ENCODE measurements at places on chromosomes 2 and 18. TPM values are rescaled to one million over a fixed set of nuclear protein-coding genes. Genes with fewer than 3 reads are reported as not detected.

Gene NDUFS1
- total RNA-seq: 87.5 TPM

DNA sequence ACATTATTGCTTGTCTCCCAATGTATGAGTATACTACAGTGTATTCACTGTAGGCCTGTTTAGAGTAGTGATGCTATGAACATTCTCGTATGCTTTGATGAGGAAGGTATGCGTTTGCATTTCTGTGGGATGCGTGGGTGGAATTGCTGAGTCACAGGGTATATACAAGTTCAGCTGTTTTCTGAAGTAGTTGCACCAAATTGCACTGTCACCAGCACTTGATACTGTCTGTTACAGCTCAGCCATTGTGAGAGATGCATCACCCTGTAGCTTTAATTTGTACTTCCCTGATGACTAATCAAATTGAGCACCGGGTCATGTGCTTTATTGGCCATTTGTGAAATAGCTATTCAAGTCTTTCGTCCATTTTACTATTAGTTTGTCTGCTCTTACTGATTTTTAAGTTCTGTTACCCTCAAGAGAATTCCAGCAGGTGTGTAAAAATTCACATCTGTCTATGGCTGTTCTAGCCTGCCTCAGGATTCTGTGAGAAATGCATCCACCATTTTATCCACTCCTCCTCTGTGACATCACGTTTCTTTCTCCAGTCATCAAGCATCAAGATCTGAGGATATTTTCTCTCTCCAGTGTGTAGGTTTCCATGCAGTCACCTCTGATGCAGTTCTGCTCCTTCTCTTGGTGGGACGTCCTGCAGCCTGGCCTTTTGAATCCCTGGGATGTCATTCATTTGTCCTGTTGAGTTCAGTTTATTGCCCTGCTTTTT lies 72.5 kb downstream of the DGKD start:
- H3K27ac ChIP-seq: peak overlapping the region; percentile 9
- H3K36me3 ChIP-seq: no peaks in the 10 kb centered on the region
- H3K4me3 ChIP-seq: no peak overlapping the region
- DNase-seq: peak; percentile 78
- peaks cover 11% of the 10 kb centered on the region for H3K4me1 ChIP-seq

- H3K27ac ChIP-seq: no peak overlapping the region
- H3K36me3 ChIP-seq: peaks cover 38% of the 10 kb centered on the region
- no peak for DNase-seq
- no peak overlapping the region for H3K4me3 ChIP-seq
- no peaks in the 10 kb centered on the region for H3K27me3 ChIP-seq
- no peaks in the 10 kb centered on the region for H3K4me1 ChIP-seq
These were observed 69.3 kb downstream of the FARP2 start for GRCh38 chr2:241425368-241425767.

Gene KIAA2012
- not detected for total RNA-seq

- H3K36me3 ChIP-seq: no peaks in the 10 kb centered on the region
- H3K4me3 ChIP-seq: no peak overlapping the region
- peaks cover 12% of the 10 kb centered on the region for H3K4me1 ChIP-seq
- no peaks in the 10 kb centered on the region for H3K27me3 ChIP-seq
These were observed 114.0 kb downstream of the DSEL start for GRCh38 chr18:67402543-67402942.

Gene AFF3
- total RNA-seq: 0.76 TPM

- H3K27ac ChIP-seq: peak overlapping the region; percentile 79
- H3K27me3 ChIP-seq: no peaks in the 10 kb centered on the region
- DNase-seq: peak; percentile 91
- no peaks in the 10 kb centered on the region for H3K36me3 ChIP-seq
These were observed 2.4 kb downstream of the EPAS1 start for GRCh38 chr2:46299365-46300263.

Gene DCC
- not detected for total RNA-seq

Gene ZNF519
- 2.0 TPM for total RNA-seq

Gene CDK15
- 1.3 TPM for total RNA-seq

- no peak overlapping the region for H3K4me3 ChIP-seq
- DNase-seq: no peak
- H3K36me3 ChIP-seq: no peaks in the 10 kb centered on the region
- H3K27me3 ChIP-seq: no peaks in the 10 kb centered on the region
These were observed 803.3 kb downstream of the ADCYAP1 start for GRCh38 chr18:1708006-1708405.

DNA sequence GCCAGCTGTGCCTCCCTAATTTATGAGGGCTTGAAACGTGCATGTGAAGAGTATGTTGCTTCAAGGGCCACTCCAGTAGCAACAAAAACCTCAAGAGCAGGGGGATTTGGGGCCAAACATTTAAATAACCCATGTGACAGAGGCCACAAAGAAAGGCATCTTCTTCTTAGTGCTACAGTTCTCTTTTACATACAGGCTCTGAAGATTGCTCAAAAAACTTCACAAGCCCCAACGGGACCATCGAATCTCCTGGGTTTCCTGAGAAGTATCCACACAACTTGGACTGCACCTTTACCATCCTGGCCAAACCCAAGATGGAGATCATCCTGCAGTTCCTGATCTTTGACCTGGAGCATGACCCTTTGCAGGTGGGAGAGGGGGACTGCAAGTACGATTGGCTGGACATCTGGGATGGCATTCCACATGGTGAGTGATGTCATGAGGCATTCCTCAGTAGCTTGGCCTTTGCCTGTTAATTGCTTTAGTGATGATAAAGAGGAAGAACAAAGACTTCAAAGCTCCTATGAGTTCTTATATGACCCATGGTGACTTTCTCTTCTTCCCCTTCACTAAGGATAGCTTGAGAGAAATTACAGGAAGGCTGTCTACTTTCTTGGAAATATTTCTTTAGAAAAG lies 40.1 kb downstream of the NRP2 start:
- H3K27me3 ChIP-seq: no peaks in the 10 kb centered on the region
- no peaks in the 10 kb centered on the region for H3K4me1 ChIP-seq
- H3K27ac ChIP-seq: no peak overlapping the region
- H3K36me3 ChIP-seq: no peaks in the 10 kb centered on the region

- H3K27me3 ChIP-seq: no peaks in the 10 kb centered on the region
- H3K4me1 ChIP-seq: peaks cover 8% of the 10 kb centered on the region
- no peaks in the 10 kb centered on the region for H3K36me3 ChIP-seq
- H3K4me3 ChIP-seq: no peak overlapping the region
These were observed 154.8 kb downstream of the ZEB2 start for GRCh38 chr2:144364944-144365738.

DNA sequence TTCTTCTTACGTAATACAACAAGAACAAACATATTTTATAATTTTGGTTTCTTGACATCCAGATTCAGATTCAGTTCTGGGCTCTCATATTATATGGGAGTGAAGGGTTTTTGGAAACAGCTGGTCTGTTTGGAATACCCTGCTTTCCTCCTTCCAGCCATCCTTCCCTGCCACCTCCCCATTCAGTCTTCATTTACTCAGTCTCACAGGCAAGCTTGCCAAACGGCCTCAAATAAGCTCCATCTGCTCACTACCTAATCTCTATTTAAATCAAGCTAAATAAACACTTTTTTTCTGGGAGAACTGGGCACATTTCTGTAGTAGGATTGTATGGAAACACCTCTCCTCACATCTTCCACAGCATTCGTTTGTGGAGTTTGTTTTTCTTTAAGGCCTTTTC lies 147.5 kb downstream of the RND3 start:
- H3K27ac ChIP-seq: peak overlapping the region; percentile 10
- no peak overlapping the region for H3K4me3 ChIP-seq
- H3K27me3 ChIP-seq: no peaks in the 10 kb centered on the region
- H3K4me1 ChIP-seq: peaks cover 13% of the 10 kb centered on the region

DNA sequence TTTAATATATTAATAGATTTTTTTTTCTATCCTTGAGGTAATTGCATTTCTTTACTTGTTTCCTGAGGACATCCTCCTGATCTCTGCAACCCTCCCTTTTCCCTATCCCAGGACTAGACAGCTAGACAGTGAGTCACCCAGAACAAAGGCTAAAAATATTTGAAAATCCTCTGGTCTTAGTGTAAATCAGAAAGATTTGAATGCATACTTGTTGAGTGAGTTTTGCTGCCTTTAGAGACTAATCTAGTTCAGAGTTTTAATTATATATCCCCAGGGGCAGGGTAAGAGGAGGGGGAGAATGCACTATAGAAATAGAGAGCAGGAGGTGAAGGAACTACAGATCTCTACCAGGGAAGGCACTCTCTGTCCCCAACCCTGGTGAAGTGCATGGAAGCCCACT lies 202.3 kb upstream of the TCF4 start:
- H3K36me3 ChIP-seq: no peaks in the 10 kb centered on the region
- H3K4me1 ChIP-seq: peaks cover 31% of the 10 kb centered on the region
- no peak overlapping the region for H3K4me3 ChIP-seq

DNA sequence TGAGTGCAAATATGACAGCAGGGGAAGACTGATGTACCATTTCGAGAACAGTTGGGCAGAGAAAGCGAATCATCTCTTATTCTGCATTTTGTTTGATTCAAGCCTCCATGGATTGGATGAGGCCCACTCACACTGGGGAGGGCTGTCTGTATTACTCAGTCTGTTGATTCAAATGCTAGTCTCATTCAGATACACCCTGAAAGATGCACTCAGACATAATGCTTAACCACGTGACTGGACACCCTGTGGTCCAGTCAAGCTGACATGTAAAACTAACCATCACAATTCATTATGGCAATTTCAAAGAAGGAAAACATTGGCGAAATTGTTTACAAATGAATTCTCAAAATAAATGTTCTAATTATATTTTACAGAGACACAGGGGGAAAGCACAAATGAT lies 1210.2 kb downstream of the DPP10 start:
- no peak overlapping the region for H3K4me3 ChIP-seq
- H3K4me1 ChIP-seq: no peaks in the 10 kb centered on the region
- H3K27me3 ChIP-seq: no peaks in the 10 kb centered on the region

Gene FLACC1
- 2.3 TPM for total RNA-seq

Gene TACR1
- 0.13 TPM for total RNA-seq

GRCh38 chr2:152813351-152813750 lies 94.9 kb downstream of the ARL6IP6 start:
- no peaks in the 10 kb centered on the region for H3K4me1 ChIP-seq
- H3K27me3 ChIP-seq: no peaks in the 10 kb centered on the region
- H3K36me3 ChIP-seq: no peaks in the 10 kb centered on the region
- no peak overlapping the region for H3K27ac ChIP-seq
- no peak overlapping the region for H3K4me3 ChIP-seq

DNA sequence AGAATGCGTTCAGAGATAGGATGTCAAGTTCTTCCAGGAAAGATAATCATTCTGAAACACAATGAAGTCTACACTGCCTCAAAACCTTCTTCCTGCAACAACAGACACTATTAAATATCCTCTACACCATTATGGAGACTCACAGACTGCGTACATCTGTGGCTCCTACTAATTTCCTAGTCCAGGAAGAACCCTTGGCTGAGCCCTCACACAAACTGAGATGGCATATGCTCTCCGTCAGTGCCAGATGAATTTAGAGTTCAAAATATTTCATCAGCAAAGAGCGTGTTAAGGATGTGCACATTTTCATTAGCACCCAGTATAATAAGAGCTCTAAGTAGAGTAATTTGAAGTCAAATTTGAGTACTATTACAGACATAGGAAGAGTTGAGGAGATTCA lies 117.2 kb downstream of the TCF4 start:
- no peaks in the 10 kb centered on the region for H3K4me1 ChIP-seq
- no peaks in the 10 kb centered on the region for H3K27me3 ChIP-seq
- DNase-seq: no peak
- no peak overlapping the region for H3K4me3 ChIP-seq
- H3K36me3 ChIP-seq: no peaks in the 10 kb centered on the region
- no peak overlapping the region for H3K27ac ChIP-seq

Gene DAW1
- under 0.01 TPM for total RNA-seq

DNA sequence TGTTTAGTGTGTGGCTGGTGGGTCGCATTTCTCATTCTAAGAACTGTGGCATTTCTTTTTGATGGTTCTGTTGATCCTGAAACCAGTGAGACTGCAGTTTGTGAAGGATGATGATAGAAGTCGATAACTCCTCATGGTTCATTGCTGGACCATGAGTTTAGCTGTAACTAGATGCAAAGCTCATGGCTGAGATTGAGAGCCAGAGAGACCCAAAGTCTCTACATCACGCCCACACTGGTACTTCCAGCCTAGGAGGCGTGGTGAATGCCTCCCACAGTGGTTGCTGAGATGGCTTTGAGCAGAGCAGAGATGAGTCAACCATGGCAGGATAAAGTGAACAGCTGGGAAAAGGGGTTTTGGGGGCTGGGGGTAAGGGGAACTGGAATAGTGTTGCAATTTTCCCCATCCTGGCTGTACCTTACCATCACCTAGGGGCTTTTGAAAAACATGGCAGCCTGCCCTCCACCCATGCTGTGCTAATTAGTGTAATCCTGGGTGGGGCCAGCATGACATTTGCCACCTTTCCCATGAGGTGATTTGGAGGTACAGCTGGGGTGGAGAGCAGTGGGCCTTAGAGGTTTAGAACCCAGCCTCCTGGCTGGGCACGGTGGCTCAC lies 24.1 kb downstream of the INPP4A start:
- H3K27me3 ChIP-seq: no peaks in the 10 kb centered on the region
- H3K36me3 ChIP-seq: no peaks in the 10 kb centered on the region
- peaks cover 15% of the 10 kb centered on the region for H3K4me1 ChIP-seq
- DNase-seq: peak; percentile 59
